ENCODE measurements at places on chromosomes 5 and 9.

DNA sequence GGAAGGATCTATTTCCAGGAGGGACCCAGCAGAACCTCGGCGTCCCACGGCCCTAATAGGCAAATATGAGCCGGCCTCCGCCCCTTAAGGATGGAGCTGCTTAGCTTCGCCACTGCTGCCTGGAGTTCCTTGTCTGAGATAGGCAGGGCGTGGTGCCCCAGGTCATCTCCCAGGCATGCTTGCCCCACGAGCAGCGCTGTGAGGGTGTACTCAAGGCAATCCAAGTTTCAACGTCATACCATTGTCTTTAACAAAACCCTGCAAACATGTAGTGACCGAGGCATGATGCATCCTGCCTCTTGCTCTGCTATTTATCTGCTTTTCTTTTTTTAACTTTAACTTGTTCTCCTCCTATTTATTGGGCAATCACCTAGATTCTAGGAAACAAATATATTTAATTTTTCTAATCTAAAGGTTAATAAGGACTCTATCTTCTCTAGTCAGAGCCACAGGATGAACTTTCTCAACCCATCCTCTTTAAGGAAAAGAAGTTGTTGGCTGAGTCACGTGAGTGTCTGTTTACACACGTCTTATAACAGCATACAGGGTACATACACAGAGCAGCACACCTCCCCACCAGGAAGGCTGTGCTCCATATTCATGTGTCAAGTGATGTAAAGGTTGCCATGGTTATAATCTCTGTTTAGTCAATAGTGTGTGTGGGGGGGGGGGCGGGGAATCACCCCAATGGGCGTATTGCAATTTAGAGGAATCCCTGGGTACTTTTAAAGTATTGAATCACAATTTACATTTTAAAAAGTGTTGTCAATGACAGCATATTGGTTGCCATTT, 27.3 kb upstream of the ZSWIM6 start:
- DNase-seq = peak; percentile 64

GRCh38 chr5:7828269-7828668, 22.7 kb downstream of the CFAP90 start:
- DNase-seq = no peak

DNA sequence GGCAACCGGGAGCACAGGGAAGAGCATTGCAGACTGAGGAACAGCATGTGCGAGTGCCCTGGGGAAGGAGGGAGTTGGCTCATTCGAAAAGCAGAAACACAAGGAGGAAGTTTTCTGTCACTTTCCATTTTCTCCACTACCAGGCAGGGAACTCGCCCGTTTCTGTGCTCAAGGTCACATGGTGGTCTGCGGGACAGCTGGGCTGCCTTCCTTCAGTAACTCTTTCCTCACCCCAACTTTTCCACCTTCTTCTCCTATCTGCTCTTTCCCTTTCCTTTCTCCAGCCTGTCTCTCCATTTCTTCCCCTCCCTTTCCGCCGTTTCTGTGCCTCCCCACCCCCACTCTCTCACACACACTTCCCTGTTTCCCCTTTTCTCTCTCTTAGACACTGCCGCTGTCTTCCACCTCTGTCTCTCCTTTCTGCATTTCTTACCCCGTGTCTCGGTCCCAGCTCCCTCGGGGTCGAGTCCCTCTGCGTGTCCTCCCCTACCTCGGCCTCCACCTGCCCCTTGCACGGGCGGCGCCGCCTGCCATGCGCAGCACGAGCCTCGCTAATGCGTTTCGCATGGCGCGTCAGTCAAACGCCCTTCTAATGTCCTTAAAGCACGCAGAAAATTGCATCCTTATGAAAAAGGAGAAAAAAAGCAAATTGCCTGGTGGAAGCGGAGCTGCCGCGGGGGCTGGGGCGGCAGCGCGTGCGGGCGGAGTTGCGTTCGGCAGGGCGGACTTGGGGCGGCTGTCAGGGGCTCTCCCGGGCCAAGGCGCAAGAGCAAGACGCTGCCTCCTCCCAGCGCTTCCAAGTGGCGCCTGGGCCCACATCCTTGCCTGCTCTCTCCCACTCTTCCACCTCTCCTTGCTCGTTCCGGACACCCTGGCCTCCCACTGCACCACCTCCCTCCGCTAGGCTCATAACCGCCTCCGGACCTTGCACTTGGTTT, 9.5 kb downstream of the BARX1 start:
- no peak for DNase-seq

DNA sequence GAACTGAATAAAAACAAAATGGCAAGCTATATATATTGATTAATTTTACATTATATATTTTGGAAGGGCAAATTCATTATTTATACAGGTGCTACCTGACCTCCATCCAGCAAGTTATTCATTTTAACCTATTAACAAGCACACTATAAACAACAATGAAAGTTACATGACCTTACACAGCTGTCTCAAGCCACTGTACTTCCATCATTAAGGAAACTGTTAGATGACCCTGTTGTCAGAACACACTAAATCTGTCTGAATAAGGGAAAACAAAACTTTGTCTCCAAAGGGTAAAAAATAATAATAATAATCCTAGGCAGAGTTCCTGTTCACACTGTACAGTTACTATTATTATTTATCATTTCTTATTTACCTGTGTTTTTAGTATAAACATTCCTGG, 44.0 kb downstream of the NFIB start:
- DNase-seq = no peak

- DNase-seq = peak; percentile 70
Observed at GRCh38 chr5:43601454-43602260, 1.3 kb upstream of the NNT start.

Data from kidney capillary endothelial cell (primary cell).